EL (cell line): ENCODE measurements at places on chromosomes 1 and 21.

DNA sequence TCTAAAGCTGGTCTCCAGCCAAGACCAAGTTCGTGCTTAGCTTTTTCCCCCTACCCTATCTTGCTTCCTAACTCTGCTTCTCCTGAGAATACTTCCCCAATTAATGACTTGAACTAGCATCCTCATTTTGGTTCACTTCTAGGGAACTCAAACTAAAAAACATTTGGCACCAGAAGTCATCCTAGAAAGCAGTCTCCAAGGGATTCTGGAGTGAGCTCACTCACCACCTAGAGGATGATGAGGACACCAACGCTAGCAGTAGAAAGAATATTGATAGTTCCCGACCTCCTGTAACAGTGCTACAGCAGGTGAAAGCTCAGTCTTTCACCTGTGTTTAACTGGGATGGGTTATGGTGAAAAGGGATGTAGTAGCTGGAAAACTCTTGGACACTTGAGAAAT is 4.7 kb upstream of the PSMB2 start:
- no peak for DNase-seq

DNA sequence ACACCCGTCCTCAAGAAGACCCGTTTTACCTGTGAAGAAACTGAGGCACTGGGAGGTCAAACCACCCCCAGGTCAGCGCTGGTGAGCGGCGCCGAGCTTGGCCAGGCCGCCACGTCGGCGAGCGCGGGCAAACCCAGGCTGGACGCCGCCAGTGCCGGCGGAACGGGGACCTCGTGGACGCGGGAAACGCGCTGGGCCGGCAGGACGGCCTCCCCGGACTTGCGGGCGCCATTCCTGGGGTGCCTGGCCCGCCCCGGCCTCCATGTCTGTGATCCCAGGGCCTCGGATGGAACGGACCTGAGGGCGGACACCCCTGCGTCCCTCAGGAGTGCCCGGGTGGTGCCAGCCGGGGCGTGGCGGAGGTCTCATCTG is 764 bp upstream of the SUMO3 start:
- no peak for DNase-seq

DNA sequence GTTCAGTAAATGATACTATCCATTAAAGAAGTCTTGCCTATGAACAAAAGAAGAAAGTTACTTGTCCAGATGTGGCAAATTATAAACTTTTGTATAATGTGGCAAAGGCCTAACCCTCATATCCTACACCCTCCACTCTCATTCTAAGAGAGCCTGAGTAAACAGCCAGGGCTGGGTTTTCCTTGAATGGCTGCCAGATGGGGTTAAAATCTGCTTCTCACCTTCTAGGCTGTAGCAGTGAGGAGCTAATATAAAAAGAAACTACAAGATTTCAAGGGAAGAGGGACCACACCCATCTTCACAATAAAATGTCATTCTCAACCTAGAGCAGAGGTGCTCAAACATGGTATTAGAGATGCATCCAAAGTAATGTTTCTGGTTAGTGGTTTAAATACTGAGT is 8.9 kb downstream of the RABIF start:
- DNase-seq, result no peak

GRCh38 chr1:191700922-191701321 is 457.3 kb upstream of the RGS18 start:
- DNase-seq, result no peak

- no peak for DNase-seq
Measured at GRCh38 chr1:209621741-209622655, 30.2 kb downstream of the LAMB3 start.

- DNase-seq, result no peak
Measured at GRCh38 chr1:51669816-51670215, 52.9 kb downstream of the OSBPL9 start.

DNA sequence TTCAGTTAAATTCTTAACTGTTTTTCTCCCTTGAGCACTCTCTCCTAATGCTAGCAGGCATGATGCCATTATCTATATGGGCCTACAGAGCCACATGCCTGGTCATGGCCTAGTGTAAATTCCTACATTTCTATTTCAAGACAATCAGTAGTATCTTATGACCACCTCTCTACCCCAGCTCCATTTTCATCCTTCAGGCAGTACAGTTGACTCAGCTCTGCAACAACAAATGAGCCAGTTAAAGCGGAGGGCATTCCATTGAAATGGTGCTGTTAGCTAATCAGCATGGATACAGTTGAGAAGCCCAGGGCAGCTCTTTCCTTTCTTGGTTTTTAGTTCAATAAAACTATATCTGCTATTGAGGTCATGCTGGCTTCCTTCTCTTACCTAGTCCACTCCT is 150.0 kb downstream of the PPP1R12B start:
- DNase-seq, result peak; percentile 25

DNA sequence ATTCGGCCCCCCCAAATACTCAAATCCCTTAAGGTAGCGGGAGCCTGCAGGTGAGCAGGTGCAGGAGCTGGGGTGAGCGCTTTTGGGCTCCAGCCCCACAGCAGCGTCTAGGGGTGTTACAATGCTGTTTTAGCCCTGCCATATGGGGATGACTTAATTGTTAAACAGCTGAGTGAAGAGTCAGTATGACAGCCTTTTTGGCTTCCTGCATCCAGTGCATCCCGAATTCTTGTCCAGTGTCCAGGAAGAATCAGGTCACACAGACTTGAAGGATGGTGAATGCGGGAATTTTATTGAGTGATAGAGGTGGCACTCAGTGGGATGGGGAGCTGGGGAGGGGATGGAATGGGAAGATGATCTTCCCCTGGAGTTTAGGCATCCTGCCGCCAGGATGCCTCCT is 30.4 kb upstream of the HHAT start:
- no peak for DNase-seq

DNA sequence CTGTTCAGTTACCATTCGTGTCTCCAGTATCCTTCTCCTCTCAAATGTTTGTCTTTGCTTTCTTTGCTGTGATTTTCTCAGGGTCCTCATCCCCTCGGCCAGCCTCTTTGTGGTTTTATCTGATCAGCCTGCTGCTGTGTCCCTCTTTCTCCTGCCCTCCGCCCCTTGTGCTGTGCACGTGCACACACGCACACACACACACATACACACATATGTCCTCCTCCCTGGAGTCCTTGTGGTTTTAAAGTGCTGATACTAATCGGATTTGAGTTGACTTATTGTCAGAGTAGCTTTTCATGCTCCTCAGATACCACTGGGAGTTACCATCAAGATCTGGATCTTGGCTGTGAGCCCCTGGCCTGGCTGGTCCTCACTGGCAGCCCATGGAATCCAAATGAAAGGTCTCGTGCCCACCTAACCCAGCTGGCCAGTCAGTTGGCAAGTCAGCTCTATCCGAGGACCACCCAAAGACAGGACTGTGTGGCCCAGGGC is 34.1 kb downstream of the QSOX1 start:
- no peak for DNase-seq

DNA sequence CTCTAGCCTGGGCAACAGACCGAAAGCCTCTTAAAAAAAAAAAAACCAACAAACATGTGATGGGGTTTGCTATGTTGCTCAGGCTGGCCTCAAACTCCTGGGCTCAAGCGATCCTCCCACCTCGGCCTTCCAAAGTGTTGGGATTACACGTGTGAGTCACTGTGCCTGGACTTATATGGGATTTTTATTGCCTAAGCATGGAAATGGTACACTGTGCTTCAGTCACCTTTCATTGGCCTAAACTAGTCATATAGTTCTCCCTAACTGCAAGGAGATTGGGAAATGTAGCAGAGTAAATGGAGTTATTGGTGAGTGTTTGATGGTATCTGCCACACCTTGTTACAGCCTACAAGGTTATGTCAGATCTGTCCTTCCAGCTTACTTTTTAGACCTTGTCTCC is 17.2 kb upstream of the MEF2D start:
- no peak for DNase-seq

DNA sequence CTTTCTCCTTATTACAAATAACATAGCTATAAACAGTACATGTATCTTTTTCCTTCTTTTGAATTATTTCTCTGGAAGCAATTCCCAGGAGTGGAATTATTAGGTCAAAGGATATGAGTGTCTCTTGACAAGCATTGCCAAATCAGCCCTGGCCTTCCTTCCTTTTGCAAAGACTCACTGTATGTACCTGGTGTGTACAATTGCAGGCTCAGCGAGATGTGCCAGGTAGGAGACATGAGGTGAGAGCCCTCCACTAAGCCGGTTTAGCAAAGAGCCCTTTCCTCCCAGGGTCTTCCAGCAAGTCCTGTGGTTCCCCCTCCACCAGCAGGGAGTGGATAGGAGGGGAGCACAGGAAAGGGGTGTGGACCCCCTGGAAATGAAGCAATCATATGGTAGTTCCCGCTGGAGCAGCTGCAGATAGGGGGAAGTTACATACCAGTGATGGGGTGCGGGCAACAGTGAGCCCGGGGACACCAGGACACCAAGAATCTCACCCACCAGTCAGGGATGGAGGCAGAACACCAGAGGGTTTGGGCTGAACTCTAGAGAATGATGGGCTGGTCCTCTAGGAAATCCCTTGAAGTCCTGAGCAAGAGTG is 18.3 kb downstream of the RCSD1 start:
- DNase-seq, result no peak

DNA sequence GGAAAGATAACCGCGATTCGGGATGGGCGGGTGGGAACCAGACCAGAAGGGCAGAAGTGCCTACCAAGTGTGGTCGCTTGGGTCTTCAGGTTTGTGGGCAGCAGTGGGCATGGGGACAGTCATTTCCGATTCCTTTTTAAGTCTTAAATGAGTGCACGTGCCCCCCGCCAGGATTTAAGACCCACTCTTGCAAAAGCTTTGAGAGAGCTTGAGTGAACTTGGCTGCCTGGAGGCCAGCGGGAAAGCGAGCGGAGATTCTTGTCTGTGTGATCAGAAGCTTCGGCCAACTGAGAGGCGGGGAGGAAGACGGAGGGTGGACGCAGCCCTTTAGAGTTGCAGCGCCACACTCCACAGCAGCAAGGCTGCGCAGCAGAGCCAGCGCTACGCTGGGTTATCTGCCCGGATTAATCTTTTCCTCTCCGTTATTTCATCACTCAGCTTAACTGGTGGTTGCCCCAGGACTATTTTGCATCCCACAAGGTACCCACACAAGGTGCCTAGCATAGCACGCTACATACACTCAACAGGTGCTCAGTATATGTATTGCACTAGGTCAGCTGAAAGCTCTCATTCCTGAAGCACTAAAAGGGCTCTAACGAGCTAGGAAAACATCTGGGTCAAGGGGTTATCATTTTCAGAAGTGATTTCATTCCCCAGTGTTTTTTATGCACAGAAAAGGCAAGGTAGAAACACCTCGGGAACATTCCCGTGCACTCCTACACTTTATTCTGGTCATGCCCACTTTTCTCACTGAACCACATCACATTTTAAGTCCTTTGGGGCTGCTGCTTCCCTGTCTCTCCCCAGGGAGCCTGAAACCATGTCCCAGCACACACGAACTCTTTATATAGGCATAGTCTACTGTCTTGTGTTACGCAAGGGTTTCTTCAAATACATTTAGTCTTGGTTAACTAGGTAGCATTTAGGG is 1.5 kb upstream of the BATF3 start:
- peak; percentile 74 for DNase-seq

DNA sequence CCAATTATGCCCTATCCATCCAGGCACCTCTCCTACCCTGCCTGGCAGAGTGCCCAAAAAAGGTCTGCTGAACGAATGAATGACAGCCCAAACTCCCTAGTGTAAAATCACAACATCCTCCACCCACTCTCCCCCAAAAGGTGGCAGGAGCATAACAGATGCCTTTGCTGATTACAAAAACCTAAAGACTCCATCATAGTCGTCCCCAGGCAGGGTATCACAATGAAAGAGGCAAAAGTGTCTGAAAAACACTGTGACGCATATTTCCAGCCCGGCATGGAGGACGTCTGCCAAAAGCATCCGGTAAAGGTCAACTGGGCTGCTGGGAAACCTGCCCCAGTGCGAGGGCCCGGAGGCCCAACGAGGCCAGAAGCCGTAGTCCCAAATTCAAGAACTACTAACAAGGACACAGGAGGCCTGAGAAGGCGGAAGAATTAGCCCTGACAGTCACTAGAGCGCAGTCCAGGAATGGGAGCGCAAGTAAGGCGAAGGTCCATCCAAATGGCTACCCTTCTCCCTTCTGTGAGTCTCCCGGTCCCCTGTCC is 576 bp downstream of the SMIM12 start:
- peak; percentile 42 for DNase-seq

GRCh38 chr21:14382486-14382834 is 486 bp downstream of the HSPA13 start:
- DNase-seq, result no peak

- no peak for DNase-seq
Measured at GRCh38 chr1:227949954-227950734, 2.4 kb upstream of the WNT9A start.

GRCh38 chr1:166040202-166040997 is 126.4 kb downstream of the FAM78B start:
- DNase-seq, result no peak

- no peak for DNase-seq
Measured at GRCh38 chr1:78102916-78103315, 57.1 kb downstream of the GIPC2 start.

DNA sequence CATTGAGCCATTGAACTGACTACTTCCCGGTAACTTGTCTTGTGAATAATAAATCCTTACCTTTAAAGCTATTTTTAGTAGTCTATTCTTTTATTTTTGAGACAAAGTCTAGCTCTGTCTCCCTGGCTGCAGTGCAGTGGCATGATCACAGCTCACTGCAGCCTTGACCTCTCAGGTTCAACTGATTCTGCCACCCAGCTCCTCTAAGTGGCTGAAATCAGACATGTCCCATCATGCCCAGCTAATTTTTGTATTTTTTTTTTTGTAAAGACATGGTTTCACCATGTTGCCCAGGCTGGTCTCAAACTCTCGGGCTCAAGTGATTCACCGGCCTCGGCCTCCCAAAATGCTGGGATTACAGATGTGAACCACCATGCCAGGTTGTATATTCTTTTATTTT is 59.3 kb upstream of the PTGS2 start:
- DNase-seq, result no peak

DNA sequence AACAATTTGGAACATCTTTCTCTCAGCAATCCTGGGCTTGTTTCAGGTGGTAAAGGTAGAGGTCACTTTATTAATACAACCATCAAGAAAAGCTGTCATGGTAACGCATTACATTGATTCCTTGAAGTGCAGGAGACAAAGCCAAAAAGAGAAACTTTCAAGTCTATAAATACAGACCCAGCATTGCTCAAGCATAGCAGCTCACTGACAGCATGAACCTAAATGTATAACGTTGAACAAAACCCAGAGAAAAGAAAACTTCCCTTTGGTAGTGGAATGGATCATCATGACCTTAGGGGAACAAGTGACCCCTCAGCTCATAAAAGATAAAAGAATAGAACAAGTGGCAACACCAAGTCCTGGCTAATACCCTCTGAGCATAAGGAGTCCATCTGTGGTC is 332.2 kb downstream of the NTNG1 start:
- no peak for DNase-seq

- DNase-seq, result no peak
Measured at GRCh38 chr1:11610629-11611180, 43.5 kb downstream of the FBXO2 start.

GRCh38 chr21:26966649-26967061 is 233 bp downstream of the ADAMTS5 start:
- no peak for DNase-seq

GRCh38 chr1:204630132-204630905 is 55.2 kb downstream of the LRRN2 start:
- no peak for DNase-seq

DNA sequence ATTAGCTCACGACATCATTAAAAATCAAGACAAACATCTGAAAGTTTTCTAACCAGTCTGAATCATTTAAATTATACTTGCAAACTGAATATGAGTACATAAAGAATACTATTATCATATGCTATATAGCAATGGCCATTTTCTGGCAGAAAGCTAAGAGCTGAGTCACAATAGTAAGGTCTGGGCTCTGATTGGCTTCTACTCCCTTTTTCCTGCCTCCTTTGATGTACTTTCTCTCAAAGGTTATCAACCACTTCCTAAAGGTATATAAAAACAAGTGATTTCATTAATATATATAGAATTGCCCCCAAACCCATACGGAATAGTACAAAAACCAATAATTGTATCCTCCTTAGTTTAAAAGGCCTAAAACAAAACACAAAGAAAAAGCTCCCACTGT is 7.0 kb downstream of the KCNA3 start:
- DNase-seq, result no peak
